ENCODE measurements at places on chromosomes 3 and 15.

GRCh38 chr3:13301286-13301987 lies 118.7 kb downstream of the NUP210 start:
- peak; percentile 44 for DNase-seq

GRCh38 chr3:52036829-52037228 lies 19.5 kb downstream of the DUSP7 start:
- DNase-seq, result no peak

DNA sequence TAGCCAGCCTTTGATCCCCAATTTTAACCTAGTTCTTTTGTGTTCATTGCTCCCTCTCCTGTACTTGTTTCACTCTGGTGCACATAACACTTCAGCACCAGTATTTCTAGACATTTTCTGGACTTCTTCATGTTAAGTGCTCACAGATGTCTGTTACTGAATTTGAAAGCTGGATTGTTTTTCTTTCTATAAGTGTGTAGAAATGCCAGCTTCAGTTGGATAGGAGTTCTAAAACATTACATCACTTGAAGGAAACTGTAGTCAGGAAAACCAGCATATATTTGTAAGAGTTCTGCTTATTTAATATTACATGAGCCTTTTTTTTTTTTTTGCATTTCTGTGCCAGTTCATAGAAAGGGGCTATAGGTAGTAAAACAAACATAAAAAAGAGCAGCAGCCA lies 21.6 kb downstream of the QTRT2 start:
- DNase-seq, result no peak

DNA sequence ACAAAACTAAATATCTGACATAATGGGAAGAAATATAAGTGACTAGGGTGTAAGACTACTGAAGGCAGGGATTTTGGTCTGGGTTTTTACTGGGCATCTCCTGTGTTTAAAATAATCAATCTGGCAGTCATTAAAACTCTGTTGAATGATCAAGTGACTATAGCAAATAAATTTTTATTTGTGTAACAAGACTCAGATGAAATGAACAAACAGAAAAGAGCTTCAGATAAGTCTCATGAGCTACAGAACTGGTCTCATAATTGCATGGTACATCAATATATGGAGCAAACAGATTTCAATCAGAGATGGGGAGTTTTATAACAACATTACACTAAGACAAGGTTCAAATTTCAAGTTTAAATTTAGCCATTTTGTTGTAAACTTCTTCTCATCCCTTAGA lies 372.5 kb downstream of the PLCL2 start:
- no peak for DNase-seq

GRCh38 chr3:24622138-24622537 lies 127.5 kb upstream of the THRB start:
- DNase-seq, result no peak

- no peak for DNase-seq
Measured at GRCh38 chr3:101931081-101931480, 81.8 kb downstream of the NFKBIZ start.

DNA sequence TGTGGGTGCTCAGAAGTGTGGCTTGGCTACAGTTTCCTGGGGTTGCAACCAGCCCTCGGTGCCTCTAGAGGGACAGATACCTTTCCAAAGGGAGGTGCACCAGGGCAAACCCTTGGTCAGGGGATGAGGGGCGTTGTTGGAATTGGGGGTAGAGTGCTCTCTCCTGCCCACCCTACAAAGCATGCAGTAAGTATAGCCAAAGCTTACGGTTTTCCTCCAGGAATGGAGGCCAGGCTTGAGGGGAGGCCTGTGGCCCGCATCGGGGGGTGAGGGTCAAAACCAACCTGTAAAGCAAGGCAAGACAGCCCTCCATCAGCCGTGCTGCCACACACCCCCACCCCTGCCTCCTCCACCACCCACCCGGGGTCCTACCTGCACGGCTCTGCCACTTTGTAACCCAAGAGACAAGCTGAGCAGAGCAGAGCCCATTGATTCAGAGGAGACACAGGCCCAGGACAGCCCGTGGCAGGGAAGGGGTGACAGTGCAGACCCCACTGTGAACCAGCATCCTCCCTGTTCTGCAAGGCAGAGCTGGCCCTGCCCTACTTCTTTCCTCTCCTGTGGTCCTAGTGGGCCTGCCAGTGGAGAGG lies 41.5 kb downstream of the TLE3 start:
- DNase-seq, result no peak

DNA sequence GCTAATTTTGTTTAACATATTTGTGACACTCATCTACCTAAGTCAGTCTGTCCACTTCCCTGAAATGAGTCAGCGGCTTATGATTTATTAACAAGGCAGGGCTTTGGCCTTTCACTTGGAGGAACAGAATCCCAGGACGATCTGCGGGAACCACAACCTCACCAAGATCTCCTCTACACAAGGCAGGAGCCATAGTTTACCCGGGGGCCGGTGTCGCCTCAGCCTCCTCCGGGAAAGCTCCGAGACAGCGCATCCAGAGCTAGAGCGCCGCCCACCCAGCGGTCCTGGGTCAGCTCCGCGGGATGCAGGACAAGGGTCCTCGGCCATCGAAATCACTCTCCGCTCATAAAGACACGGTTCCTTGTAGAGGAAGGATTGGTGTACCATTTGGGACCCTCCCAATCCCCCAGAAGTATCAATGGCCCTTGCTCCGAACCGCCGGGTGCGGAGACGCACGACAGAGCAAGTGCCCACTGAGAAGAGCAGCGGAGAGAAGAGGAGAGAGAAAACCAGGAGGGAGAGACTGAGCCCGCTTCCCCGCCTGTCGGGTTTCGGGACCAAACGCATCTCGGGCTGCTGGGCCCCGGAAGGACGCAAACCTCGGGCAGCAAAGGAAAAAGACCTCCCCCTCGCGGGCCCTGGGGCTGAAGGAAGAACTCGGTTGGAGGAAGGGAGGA lies 13.1 kb upstream of the ALCAM start:
- no peak for DNase-seq

DNA sequence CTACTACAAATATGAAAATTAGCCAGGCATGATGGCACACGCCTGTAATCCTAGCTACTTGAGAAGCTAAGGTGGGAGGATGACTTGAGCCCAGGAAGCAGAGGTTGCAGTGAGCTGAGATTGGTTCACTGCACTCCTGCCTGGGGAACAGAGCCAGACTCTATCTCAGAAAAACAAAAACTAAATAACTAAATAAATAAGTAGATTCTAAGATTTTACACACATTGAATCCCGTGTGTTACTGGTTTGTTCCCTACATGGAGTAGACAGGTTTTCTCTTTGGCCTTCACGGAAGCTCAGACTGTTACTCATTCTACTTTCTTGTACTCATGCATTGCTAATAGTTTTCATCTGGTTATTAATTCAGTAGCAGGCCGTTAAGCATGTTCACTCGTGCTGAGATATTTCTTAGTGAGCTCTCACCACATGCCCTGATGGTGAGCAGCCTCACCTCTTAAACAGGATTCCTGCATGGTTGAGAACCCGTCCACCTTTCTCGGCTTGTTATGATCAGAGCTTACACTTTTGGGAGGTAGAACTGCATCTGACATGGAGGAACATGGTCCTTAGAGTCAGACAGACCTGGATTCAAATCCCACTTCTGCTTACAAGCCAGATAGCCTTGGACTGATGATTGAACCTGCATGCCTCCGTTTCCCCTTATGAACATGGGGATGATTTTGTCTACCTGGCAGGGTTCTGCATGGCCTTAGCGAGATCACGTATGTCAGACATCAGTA lies 49.1 kb downstream of the CMTM7 start:
- DNase-seq, result no peak

- DNase-seq, result no peak
Measured at GRCh38 chr15:36361351-36361870, 218.0 kb upstream of the CDIN1 start.

GRCh38 chr15:93250950-93251349 lies 161.9 kb upstream of the RGMA start:
- DNase-seq, result no peak

- no peak for DNase-seq
Measured at GRCh38 chr3:8532251-8532871, 30.7 kb downstream of the LMCD1 start.

GRCh38 chr3:185715091-185715490 lies 109.8 kb downstream of the IGF2BP2 start:
- DNase-seq, result no peak

GRCh38 chr3:189927975-189928895 lies 192.5 kb downstream of the P3H2 start:
- no peak for DNase-seq

- peak; percentile 78 for DNase-seq
Measured at GRCh38 chr3:48435774-48436476, 4.0 kb downstream of the CCDC51 start.

DNA sequence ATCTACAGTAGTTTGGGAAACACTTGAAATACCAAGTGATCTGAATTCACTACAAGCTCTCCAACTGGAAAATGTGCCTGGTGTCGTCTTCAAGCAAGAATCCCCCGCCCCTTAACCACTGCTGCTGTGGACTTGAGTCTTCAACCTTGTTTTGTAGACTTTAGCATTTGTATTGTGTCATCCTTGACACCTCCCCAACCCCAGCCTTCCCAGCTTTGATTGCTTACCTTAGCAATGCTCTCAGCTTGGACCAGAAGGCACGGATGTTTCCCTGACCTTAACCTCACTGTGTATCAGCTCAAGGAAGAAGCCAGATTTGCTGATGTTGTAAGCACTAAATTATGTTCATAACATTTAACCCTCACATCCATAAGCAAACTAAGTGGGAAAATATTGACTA lies 146.4 kb downstream of the IGF1R start:
- no peak for DNase-seq

GRCh38 chr3:143084856-143085731 lies 34.5 kb upstream of the CHST2 start:
- no peak for DNase-seq

- DNase-seq, result peak; percentile 40
Measured at GRCh38 chr3:72102112-72102616, 317.2 kb upstream of the PROK2 start.

DNA sequence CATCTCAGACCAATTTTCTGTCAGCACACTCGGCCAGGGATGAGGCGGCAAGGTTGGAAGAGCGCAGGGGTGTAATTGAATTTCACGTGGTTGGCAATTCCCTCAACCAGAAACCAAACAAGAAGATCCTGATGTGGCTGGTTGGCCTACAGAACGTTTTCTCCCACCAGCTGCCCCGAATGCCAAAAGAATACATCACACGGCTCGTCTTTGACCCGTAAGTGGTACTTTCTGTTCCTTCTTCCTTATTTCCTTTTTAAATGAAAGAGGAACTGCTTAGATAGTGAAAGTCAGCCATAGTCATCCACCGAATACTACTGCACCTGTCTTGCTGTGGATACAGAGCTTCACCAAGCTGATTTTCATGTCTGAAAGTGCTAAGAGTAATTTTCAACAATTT lies 60.1 kb downstream of the SGO1 start:
- no peak for DNase-seq

GRCh38 chr15:64571857-64572291 lies 111.5 kb downstream of the ZNF609 start:
- DNase-seq, result peak; percentile 42

GRCh38 chr3:86801921-86802320 lies 189.0 kb downstream of the VGLL3 start:
- DNase-seq, result no peak

GRCh38 chr3:115814778-115815380 lies 191.6 kb downstream of the GAP43 start:
- peak; percentile 30 for DNase-seq

- peak; percentile 12 for DNase-seq
Measured at GRCh38 chr3:134928819-134929218, 133.8 kb downstream of the EPHB1 start.

DNA sequence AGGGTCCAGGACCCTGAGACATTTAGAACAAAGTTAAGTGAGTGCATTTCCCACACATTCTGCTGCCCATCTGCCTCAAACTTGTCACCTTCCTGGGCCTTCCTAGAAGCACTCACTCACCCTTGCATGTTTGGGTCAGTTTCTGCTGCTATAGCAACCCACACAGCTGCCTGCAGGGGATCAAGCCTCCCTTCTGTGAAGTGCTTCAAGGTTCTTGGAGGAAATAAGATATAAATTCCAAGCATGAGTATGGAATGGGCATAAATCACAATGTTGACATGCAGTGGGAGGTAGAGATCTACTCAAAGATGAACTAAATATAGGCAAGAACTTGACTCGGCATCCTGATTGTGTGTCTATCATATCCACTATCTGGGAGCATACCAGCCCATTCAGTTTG lies 140.4 kb downstream of the SLC9A9 start:
- DNase-seq, result no peak

- DNase-seq, result no peak
Measured at GRCh38 chr3:116473602-116474001, 28.3 kb upstream of the LSAMP start.

DNA sequence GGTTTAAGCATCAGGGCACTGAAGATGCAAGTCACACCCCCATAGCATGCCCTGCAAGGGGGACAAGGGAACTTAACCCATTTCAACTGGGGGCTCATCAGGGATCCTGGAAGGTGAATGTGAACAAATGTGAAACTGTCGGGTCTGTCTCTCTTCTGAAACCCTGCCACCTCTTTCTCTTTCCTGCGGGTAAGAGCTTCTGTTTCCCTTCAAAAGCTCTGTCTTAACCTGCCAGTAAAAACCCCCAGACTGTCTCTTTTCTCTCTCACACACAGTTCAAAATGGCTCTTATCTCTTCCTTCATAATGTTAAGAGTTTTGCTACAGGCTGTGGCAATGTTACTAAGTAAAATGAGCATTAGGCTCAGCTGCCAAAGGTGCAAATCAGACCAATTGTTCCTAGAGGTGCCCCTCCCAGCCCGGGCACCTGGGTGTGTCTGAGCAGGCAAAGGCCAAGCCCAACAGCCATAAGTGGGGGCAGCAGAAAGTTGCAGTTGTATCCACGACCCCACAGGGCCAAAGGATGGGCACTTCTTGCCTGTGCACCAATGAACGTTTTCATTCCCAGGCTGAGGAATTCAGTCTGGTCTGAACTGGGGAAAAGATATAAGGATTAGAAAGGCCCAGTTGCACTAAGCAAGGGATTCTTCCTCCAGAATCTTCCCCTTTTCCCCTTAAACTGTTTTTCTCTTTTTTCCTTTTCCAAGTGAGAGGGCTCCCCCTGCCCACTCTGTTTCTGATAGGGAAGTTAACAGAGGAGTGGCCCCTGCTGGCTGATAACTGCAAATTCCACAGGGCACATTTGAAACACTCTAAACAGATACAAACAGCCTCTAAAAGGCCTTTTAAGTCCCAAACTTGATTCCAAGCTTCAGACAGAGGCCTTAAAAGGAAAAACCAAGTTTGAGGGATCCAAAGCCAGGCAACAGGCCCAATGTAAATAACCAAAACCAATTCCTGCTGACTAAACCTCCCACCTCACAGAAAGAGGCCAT lies 113.8 kb upstream of the EPHA6 start:
- DNase-seq, result no peak

GRCh38 chr3:178270838-178271237 lies 265.4 kb upstream of the KCNMB2 start:
- no peak for DNase-seq

DNA sequence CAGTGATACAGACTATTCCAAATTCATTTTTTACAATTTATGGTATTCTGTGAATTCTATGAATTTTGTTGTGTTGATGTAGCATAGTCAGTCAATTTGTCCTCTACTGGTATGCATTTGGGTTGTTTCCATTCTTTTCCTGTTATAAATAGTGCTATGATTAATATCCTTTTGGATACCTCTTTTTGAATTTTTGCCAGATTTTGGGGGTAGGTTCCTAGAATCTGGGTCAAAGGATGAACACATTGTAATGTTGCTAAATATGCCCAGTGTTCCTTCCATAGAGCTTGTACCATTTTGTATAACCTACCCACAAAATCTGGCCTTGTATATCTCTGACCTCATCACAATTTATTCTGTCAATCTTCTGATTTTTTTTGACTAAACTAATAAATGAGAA lies 44.4 kb upstream of the C3orf38 start:
- DNase-seq, result no peak

GRCh38 chr15:84611631-84612030 lies 10.8 kb downstream of the ZSCAN2 start:
- DNase-seq, result no peak

GRCh38 chr3:147160984-147161383 lies 245.4 kb downstream of the ZIC4 start:
- DNase-seq, result no peak
